ENCODE measurements at places on chromosomes 12 and 14. TPM values are rescaled to one million over a fixed set of nuclear protein-coding genes. Genes with fewer than 3 reads are reported as not detected.

The OR4E2 gene
- total RNA-seq: not detected

The BCAT1 gene
- 45.2 TPM for total RNA-seq

The CLEC9A gene
- not detected for total RNA-seq

The SIX4 gene
- total RNA-seq: 0.78 TPM

The FAM181A gene
- 3.0 TPM for total RNA-seq

The ENDOU gene
- total RNA-seq: not detected

The SERPINA9 gene
- not detected for total RNA-seq

The SYCP3 gene
- 0.47 TPM for total RNA-seq

- DNase-seq: no peak
Observed at GRCh38 chr12:110718222-110718908, 24.3 kb downstream of the PPP1CC start.

DNA sequence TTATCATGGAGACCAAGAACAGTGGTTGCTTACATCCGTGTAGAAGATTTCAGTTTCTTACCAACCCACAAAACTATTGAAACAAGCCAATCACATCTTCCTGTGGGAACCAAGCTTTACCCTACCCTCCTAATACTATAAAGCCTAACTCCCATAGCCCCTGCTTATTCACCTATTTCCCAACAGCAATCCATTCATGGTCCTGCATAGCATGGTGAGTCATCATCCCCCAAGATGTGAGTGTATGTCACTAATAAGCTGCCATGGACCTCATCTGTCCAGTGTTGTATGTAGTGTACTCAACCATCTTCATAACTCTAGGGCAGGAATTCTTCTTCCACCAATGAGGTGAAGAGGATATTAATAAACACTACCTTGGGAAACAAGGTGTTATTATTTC is 1620.4 kb upstream of the FLRT2 start:
- no peak for DNase-seq

DNA sequence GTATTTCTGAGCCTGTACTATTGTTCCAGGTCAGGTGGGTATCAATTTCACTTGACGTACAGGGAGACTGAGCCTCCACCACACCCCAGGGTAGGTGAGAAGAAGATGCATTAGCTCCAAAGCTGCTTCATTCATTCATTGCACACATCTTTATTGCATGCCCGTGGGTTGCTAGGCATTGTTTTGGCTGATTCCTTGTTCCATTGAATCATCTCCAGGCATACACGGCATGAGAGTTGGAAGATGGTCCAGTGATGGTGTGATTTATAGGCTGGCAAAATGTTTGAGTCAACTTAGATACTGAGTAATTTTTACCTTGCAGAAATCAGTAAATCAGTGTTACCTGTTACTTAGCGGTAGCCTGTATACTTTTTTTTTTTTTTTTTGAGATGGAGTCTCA is 21.2 kb downstream of the KLC1 start:
- no peak for DNase-seq

DNA sequence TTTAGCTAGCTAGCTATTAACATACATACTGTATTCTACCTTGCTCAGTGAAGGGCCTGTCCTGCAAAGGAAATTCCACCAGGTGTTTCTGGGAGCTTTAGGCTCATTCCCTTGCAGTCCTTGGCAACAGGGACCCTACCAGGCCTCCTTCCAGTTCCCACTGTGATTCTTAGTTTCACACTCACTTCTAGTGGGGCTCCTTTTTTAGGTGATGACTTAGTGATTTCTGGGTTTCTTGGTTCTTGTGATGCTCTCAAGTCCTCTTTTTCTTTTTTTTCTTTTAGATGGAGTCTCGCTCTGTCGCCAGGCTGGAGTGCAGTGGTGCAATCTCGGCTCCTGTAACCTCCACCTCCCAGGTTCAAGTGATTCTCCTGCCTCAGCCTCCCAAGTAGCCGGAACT is 10.4 kb upstream of the STRN3 start:
- DNase-seq: no peak

DNA sequence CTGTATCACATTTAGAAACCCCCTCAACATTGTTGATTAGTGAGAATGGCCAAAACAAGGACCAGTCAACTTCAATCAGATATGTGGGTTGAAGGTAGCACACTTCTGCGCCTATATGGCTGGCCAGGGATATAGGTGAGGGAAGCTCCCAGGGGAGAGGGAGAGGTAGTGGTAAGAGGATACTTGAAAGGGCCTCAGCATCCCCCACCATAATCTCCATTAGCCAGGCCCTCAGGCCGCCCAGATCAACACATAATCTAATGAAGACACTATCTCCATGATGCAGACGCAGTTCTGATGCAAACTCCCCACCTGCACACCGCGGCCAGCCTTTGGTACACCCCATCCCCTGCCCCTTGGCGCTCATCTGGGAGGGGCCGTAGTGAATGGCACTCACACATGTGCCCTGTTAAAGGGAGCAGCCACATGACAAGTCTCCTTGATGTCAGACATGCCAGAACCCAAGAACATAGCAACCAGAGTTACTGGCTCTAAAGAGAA is 158.0 kb downstream of the TMEM132C start:
- DNase-seq: no peak

GRCh38 chr14:71595441-71595840 is 336.8 kb upstream of the RGS6 start:
- DNase-seq: no peak

DNA sequence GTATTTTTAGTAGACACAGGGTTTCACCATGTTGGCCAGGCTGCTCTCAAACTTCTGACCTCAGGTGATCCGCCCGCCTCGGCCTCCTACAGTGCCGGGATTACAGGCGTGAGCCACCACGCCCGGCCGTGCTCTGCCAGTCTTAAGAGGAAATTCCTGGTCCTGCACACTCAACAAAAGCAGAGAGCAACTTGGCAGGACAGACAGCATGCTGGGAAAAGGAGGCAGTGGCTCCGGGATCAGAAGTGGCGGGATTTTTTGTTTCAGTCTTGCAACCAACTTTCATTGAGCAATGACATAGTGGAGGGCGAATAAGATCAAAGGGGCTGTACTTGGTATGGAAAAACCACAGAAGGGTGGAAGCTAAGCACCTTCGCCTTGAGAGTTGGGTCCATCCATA is 2.1 kb downstream of the CKAP4 start:
- no peak for DNase-seq

GRCh38 chr14:75711105-75711795 is 50.2 kb downstream of the TTLL5 start:
- no peak for DNase-seq

DNA sequence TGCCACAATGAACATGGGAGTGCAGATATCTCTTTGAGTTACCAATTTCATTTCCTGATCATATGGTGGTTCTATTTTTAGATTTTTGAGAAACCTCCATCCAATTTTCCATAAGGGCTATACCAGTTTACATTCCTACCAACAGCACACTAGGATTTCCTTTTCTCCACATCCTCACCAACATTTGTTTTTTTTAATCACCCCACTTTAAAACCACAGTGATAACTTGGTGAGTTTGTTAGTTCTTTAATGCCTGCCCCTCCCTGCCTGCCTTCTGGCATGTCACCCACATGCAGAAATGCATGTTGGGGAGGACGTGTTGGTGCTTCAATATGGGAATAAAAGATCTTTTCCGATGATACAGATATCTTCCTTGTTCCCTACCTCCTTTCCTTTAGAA is 167.9 kb downstream of the CAND1 start:
- DNase-seq: no peak

DNA sequence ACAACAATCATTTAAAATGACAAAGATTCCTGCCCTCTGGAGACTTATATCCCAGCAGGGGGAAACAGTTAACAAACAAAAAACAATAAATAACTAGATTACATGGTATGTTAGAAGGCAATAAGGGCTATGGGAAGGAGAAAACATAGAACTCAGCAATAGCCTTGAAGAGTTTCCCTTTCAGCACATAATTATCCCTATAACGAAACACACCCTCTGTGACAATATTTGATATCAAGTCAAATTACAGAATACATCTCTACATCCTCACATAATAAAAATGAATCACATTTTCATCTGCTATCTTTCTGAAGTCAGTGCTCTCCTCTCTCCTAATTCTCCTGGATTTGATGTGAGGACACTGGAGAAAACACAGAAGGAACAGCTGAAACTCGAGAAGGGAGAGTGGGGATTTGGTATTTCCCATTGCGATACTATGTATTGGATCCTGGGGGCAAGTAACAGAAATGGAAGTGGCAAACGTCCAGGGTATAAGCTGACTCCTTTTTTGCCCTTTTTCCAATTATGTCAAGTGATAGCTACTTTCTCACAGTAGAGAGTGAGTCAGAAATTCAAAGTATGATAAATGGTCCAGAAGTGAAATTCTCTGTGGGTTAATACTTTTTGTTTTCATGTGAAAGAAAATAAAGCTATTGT is 9.7 kb upstream of the PTGER2 start:
- DNase-seq: no peak

DNA sequence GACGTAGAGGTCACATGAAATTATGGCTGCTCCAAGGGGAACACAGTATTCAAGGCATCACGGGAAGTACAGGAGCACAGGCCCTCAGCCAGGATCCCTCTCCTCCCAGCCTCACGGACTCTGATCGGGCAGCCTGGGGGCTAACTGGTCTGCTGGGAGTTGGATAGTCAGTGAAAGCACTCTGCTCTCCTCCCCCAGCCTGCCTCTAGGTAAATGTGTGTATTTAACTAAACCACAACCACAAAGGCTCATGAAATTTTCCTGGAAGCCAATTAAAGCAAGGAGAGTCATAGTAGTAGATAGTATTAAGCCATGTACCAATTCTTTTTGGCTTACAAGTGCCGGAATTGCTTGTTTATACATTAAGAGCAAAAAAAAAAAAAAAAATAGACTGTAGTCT is 254.3 kb downstream of the MSRB3 start:
- no peak for DNase-seq
